Right renal cortex interstitium (tissue), 3 donors: ENCODE measurements at places on chromosomes 7 and 10. TPM values are rescaled to one million over a fixed set of nuclear protein-coding genes. Genes with fewer than 3 reads are reported as not detected.

DNA sequence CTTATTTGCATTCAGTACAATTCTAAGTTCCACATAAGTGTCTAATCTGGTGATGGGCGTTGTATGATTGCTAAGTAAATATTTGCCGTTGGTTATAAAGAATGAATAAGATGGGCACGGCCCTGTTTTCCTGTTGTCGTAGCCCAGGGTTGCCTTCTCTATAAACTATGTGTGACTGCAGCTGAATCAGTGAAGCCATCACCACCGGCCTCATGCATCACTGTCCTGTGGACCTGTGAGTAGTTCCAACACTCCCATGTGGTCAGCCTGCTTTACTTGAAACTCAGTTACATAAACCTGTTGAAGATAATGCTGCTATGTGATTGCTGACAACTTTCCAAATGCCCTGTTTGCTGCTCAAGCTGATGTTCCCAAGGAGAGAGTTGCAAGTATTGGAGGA lies 21.6 kb upstream of the KLF6 start:
- no peak for DNase-seq

GRCh38 chr7:5773661-5774086 lies 7.8 kb downstream of the RNF216 start:
- DNase-seq, result no peak

DNA sequence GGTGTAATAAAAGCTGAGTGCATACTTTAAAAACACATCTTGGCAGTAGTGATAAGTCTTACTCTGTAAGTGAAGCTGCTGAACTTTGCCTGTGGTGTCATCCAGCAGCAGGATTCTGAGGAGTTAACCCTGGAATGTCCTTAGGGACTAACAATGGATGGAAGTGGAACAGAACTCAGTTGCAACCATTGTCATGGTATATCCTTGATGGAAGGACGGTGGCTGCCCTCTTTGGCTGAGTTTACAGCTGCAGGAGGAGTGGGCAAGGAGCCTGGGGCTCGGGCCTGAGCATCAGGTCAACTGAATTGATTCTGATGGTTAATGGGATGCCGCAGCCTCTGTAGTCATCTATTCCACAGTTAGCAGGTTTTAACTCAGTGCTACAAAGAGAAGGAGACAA lies 56.2 kb downstream of the MRC1 start:
- DNase-seq, result no peak

GRCh38 chr10:109762555-109762954 lies 160.8 kb downstream of the XPNPEP1 start:
- DNase-seq, result no peak

DNA sequence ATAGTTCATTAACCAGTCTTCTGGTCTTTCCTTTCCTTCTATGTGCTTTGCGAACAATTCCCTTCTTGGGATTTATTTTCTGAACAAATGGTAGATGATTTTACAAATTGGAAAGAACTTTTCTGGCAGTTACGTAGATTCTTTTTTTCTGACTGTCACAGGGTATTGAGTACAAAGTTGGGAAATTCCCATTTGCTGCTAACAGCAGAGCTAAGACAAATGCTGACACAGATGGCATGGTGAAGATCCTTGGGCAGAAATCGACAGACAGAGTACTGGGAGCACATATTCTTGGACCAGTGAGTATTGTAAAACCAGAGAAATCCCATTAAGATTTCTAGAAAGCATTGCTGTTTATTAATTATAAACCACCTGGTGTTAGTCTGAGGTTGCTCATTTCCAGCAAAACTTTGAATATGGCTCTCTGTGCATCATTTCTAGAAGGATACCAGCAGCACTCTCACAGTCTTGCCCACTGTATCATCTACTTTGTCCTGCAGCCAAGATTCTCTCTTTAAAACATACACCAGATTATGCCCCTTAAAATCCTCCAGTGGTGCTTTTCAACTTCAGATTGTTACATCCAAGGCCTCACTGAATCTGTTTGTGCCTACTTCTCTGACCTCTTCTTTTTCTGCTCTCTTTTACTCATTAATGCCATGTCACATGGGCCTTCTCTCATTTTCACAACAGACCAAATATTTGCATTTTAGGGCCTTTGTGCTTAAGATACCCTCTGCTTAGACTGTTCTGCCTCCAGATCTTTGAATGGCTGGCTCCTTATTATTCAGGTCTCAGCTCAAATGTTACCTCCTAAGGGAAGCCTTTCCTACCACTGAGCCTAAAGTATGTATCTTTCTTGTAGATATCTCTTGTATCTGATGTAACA lies 27.0 kb downstream of the DLD start:
- no peak for DNase-seq

DNA sequence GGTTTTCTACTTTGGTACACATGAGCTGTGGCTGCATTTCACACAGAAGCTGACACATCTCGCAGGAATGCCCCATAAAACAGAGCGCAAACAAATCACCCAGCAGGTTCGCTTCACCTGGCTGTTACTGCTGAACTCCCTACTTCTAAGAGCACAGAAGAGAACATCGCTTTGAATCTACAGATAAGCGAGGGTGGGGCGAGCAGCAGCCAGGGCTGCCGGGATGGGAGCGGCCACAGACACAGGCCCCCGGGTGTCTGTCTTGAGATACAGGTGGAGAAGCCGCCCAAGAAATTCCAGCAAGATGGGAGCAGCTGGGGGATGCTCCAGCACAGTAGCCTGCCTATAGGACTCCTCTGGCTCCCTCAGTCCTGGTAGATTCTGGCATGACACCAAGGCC lies 27.4 kb downstream of the OGDHL start:
- DNase-seq, result no peak

DNA sequence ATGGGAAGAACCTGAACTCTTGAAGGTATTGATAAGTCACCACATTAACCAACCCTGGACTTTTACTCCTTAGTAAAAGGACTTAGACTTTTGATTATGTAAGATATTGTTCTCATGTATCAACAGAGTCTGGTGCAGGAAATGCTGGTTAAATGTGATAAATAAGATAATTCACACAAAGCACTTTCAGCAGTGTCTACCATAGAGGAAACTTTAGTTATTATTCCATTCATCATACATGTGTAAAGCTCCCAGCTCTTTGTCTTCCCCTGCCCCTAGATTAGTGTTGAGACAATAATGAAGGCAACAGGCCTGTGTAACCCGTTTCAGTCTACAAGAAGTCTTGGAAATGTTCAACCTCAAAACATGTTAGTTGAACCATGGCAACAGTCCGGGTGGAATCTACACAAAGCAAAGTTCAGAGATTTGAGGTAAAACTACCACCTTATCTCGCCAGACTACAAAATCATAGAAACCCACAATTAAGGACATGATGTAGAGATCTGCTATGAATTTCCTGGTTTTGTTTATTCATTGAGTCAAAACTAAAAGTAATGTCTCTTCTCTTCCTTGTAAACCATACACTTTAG lies 109.9 kb upstream of the ADO start:
- no peak for DNase-seq

GRCh38 chr7:116614499-116615262 lies 57.3 kb upstream of the MET start:
- DNase-seq, result no peak

DNA sequence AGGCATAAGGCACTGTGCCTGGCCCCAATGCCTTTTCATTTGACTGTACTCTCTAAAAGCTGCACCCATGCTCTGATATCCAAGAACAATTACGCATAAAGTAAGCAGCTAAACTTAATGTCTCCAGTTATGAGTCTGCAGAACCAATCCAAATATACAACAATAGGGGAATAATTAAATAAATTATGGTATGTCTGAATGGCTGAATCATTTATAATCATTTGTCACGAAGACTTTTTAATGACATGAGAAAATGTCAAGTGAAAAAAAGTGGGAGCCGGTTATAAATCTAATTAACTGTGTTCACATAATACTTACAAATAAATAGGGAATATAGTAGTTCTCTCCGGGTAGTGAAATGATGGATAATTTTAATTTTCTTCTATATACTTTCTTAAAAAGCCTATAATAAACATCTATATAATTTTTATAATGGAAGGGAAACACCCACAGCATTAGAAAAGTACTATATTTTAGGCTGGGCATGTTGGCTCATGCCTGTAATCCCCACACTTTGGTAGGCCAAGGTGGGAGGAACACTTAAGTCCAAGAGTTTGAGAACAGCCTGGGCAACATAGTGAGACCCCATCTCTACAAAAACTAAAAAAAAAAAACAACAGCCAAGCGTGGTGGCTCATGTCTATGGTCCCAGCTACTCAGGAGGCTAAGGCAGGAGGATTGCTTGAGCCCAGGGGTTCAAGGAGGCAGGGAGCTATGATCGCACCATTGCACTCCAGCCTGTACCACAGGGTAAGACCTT lies 14.2 kb downstream of the SLC37A3 start:
- DNase-seq, result no peak

MAD1L1 gene
- polyA plus RNA-seq, result 22.9 TPM

CPXM2 gene
- polyA plus RNA-seq, result 6.4 TPM
